ENCODE measurements at places on chromosomes 11 and 22. TPM values are rescaled to one million over a fixed set of nuclear protein-coding genes. Genes with fewer than 3 reads are reported as not detected.

The POTEH gene
- not detected for total RNA-seq

GRCh38 chr11:93005239-93005638, 35.8 kb downstream of the MTNR1B start:
- H3K27me3 ChIP-seq: no peaks in the 10 kb centered on the region
- H3K36me3 ChIP-seq: no peaks in the 10 kb centered on the region
- H3K4me3 ChIP-seq: no peak overlapping the region
- no peak overlapping the region for H3K27ac ChIP-seq

GRCh38 chr22:41674846-41675340, 13.8 kb downstream of the SNU13 start:
- no peak for DNase-seq
- no peak overlapping the region for H3K27ac ChIP-seq
- peaks cover 66% of the 10 kb centered on the region for H3K36me3 ChIP-seq

GRCh38 chr11:130738611-130739010, 177.7 kb downstream of the SNX19 start:
- H3K27ac ChIP-seq: no peak overlapping the region
- H3K4me3 ChIP-seq: no peak overlapping the region
- no peak for DNase-seq
- H3K4me1 ChIP-seq: peaks cover 9% of the 10 kb centered on the region
- H3K27me3 ChIP-seq: no peaks in the 10 kb centered on the region
- no peaks in the 10 kb centered on the region for H3K36me3 ChIP-seq

GRCh38 chr11:134253188-134253993, at the start of the genes ACAD8 and THYN1:
Gene ACAD8, plus strand, starts transcription at chr11:134253568. Its CDS starts 33 bp downstream, at chr11:134253601.
Gene THYN1, minus strand, starts transcription at chr11:134253352. Its CDS starts 470 bp downstream, at chr11:134252882.
- H3K27me3 ChIP-seq: no peaks in the 10 kb centered on the region
- peaks cover 27% of the 10 kb centered on the region for H3K36me3 ChIP-seq
- DNase-seq: peak; percentile 93
- peak within 1 kb of the TSS; percentile 99 for H3K4me3 ChIP-seq

GRCh38 chr22:46712288-46712687, 25.8 kb downstream of the CERK start:
- H3K27me3 ChIP-seq: no peaks in the 10 kb centered on the region
- peaks cover 79% of the 10 kb centered on the region for H3K36me3 ChIP-seq
- DNase-seq: no peak
- H3K4me3 ChIP-seq: no peak overlapping the region
- H3K4me1 ChIP-seq: peaks cover 4% of the 10 kb centered on the region

DNA sequence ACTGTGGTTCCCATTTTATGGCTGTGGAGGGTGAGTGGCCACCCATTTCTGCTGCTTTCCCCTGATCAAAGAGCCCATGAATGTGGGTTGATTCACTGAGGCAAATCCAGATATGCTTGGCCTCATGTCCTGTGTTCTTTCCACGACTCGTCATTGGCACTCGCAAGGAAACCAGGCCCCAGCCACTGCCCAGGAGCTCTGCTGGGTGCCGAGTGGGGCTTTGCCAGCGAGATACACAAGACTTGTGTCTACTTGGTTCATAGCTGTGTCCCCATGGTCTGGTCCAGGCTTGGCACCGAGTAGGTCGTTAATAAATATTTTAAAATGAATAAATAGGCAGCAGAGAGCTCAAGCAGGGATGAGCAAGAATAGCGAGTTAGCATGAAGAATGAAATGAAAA, 1291.5 kb downstream of the TBC1D22A start:
- no peaks in the 10 kb centered on the region for H3K36me3 ChIP-seq
- no peak for DNase-seq
- no peaks in the 10 kb centered on the region for H3K4me1 ChIP-seq
- H3K4me3 ChIP-seq: no peak overlapping the region

Measured in activated T-helper 2 cell treated with anti-CD3 and anti-CD28 coated beads, Interferon-gamma antibody, Interleukin-2, Interleukin-4, amounts not matched to agents 10 μg/mL and 5 μg/mL and 100 μg/mL, durations not matched to agents 14 hours and 24 hours and 36 hours (primary cell).